ENCODE measurements at places on chromosomes 3 and 15.
A peak's percentile ranks its signal among the peaks of the same experiment; 100 is the strongest.

DNA sequence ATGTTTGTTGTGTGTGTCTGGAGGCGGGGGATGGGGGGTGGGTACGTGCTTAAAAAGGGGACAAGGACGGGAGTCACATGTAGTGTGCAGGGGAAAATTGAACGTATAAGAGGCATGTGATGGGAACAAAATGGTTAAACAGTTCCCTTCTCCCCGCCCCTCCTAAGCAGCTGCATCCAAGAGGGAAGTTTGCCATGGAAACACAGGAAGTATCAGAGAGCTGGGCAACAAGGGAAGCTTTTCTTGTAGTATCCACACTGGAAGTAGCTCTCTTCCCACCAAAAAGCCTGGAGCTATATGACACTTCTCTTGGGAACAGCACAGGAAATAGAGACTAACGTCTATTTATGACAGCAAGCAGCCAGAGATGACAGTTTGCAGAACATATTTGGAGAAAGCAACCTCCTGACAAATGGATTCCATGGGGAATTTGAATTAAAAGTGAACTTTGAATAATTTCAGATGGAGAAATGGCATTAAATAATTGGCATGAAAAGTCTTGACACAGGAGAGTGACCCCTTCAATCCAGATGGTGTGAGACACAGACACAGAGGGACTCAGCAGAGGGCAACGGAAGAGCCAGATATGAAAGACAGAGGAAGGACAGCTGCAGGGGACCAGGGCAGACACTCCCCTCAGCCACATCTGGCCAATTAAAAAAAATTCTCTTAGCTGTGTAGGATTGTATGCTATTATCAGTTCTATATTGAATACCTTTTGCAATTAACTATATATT is 294.2 kb upstream of the TBL1XR1 start:
- DNase-seq = no peak

- no peak for DNase-seq
Measured at GRCh38 chr3:8504611-8504973, 3.0 kb downstream of the LMCD1 start.

DNA sequence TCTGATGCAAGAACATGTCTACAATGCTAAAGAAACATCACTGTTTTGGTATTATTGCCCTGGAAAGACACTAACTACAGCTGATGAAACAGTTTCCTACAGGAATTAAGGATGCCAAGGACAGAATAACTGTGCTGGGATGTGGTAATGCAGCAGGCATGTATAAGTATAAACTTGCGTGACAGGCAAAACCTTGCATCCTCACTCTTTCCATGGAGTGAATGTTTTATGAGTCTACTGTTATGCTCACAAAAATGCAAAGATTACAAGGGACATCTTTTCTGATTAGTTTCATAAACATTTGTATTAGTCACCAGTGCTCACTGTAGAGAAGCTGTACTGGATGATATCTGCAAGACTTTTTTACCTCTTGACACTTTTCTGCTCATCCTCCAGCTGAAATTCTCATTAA is 143.6 kb downstream of the NAALADL2 start:
- DNase-seq = no peak

GRCh38 chr15:41971089-41971894 is 1.1 kb downstream of the EHD4 start:
- DNase-seq = peak; percentile 71

DNA sequence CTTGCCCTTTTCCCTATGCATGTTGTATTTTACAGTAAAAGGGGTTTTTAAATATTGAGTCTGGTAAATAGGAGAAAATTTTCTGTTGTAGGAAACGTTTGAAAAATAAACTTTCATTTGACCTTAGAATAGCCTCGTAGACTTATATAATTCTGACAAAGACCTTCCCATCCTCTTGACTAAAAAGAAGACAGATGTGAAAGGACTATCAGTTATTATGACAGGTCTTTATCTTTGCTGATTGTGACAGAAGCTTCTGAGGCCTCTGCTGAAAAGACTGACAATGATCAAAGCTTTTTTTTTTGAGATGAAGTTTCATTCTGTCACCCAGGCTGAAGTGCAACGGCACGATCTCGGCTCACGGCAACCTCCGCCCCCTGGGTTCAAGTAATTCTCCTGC is 24.2 kb downstream of the C2CD4A start:
- DNase-seq = no peak

DNA sequence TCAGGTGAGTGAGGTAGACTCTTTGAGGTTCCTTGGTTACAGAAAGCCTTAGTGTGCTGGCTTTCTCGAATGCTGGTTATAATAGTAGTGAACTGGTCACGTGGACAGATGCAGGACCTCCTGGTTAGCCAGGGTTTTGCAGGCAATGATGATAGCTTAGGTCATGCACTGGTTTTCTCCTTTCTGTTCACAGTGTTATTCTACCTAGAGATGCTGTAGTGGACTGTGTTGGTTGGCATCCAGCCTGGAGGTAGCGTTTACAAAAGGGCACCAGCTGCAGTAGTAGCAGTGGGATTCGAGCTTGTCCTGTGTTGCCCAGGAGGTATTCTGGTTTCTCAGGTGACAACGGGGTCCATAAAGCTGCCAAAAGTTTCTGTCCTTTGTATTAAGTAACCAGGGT is 27.0 kb downstream of the PCCB start:
- DNase-seq = no peak

DNA sequence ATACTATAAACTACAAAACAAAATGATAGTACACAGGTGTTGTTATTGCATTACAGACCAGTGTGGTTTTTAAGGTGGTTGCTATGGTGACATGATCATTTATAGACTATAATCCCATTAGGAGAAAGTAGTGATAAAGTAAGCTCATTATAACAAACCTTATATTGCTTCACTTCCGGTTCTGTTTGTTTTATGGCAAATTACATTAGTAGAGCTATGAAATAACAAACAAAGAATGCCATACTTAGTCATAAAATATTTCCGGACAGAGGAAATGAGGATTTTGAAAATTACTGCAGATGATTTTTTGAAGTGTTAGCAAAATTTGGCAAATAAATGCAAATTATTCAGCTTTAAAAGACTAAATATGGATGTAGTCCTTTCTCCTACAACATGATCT is 640.4 kb upstream of the ARPP21 start:
- DNase-seq = no peak

DNA sequence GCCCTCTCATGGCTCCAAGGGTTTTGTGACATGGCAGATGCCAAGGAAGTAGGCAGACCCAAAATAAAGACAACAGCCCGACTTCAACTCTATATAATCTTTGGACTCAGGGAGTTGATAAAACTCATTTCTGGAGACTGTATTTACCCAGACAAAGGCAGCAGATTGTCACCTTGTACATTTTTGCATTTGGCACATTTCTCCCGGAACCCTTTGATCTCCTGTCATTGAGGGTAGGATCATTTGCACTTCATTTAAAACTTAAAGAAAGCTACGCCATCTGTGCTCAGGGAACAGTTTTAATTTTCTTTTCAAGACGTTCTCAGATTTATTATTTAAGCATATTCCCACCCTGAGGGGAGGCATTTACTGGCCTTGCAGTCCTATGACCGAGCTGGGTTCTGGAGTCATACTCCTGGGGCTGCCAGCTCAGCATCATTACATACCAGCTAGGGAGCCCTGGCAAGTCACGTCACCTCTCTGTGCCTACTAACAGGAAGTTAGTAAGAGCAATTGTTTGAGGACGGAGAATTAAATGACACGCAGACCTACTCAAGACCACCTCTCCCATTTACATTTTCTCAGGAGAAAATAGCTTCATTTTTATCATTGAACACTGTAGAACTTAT is 5.9 kb downstream of the CDCP1 start:
- no peak for DNase-seq

- no peak for DNase-seq
Measured at GRCh38 chr3:152105446-152105845, 163.3 kb upstream of the MBNL1 start.
